ENCODE measurements at places on chromosomes 16 and 17.

- DNase-seq: no peak
These were observed 21.9 kb downstream of the TPSD1 start for GRCh38 chr16:1277617-1278282.

GRCh38 chr17:62194401-62194800 lies 129.3 kb upstream of the MED13 start:
- no peak for DNase-seq

DNA sequence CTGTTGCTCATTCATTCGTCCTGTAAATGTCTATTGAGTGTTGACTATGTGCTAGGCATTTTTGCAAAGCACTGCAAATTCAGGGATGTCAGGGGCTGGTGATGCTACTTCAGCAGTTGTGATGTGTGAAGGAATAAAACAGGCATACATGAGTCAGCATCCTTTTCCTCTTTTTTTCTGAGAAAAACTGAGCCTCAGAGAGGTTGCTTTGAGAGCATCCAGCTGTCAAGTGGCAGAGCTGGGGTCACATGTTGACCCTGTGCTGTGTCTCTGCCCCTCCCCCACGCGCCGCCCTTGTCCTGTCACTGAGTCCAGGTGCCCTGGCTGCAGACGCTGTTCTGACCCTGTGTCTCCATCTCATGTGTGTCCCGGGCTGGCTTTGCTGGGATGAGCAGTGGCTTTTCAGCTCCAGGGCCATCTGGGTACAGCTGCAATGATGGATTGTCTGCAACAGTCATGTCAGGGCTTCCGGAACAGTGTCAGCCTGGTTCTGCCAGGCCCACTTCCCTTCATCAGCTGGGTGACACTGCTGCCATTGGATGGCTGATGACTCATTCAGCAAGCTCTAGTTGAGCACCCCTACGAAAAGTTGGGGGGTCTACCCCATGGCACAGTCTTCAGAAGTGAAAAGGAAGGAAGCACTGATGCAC lies 14.9 kb downstream of the SEC14L5 start:
- no peak for DNase-seq

DNA sequence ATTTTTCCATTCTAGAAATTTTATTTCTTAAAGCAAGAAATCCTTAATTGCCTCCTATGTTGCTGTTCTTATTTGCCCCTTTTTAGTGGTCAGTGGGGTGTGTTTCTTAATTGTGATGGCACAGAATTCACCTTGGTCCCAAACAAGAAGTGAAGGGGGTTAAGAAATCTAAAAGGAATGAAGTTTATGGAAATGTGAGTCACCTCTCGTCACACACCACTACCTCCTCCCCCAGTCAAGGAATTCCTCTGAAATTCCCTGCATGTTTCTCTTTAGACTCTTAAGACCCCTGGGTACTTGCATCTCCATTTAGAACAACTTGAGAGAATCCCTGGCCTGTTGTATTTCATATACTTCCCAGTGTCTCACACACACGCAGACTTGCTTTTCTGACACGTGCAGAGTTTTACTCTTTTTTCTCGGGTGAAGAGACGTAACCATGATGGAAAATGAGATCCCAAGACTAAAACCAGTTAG lies 247.4 kb downstream of the PRKCA start:
- DNase-seq: no peak

- no peak for DNase-seq
These were observed 10.6 kb downstream of the MSI2 start for GRCh38 chr17:57266902-57267311.

GRCh38 chr16:87076950-87077749 lies 240.0 kb downstream of the C16orf95 start:
- no peak for DNase-seq

GRCh38 chr16:49377196-49377755 lies 3.7 kb downstream of the C16orf78 start:
- no peak for DNase-seq

GRCh38 chr16:81547194-81547938 lies 102.8 kb downstream of the CMIP start:
- DNase-seq: no peak

DNA sequence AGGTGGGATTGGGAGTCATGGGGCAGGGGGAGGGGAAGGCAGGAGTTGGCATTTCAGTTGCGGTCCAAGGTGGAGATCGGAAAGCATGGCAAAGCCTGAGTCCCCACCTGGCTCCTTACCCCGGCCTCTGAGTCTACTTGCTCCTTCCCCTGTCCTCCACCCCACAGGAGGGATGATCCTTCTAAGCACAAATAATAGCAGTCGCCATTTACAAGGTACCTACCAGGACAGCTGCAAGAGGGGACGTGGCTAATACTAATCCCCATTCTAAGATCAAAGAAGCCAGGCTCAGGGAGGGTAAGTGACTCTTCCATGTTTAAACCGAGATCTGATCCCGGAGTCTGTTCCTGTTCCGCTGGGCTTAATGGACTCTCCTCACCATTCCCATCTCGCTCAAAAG lies 396.3 kb downstream of the SLC39A11 start:
- DNase-seq: no peak

GRCh38 chr16:86457501-86458148 lies 52.7 kb upstream of the FOXF1 start:
- no peak for DNase-seq

DNA sequence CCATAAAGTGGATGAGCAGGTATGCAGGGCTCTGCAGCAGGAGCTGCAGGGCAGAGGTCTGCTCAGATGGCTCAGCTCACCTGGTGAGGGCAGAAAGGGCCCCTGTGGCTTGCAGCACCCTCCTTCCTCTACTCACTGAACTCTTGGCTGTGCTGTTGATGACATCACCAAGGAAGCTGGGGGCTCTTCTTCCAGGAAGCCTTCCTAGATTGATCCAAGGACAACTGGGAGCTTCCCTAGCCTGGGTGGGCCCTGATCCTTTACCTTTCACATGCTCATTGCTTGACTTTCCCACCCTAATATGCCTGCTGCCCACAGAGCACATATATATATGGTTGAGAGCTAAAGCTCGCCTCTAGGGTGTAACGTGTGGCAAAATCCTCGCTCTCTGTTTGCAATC lies 2.5 kb downstream of the KIF19 start:
- DNase-seq: no peak

DNA sequence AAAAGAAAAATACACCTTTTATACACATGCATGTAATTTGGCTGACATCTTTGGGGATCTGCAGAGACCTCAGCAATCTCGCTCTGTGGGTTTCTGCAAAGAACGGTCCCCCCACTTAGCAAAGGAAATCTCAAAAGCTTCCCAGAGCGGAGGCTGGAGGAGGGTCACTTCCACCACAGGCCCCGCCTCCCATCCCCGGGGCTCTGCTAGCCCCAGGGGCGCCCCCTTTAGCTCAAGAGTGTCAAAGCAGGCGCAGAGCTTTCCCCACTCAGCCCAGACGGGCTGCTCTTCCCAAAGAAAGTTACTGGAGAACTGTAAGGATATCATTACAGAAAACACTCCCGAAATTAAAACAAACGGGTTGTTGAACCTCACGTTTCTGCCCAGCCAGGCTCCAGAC lies 11.4 kb downstream of the SLC13A5 start:
- DNase-seq: no peak

- no peak for DNase-seq
These were observed 7.3 kb upstream of the ALDH3A1 start for GRCh38 chr17:19755392-19755791.

GRCh38 chr16:65037556-65037955 lies 84.3 kb downstream of the CDH11 start:
- no peak for DNase-seq

GRCh38 chr16:89602273-89602951 lies 11.0 kb upstream of the DPEP1 start:
- no peak for DNase-seq

- no peak for DNase-seq
These were observed 39.5 kb downstream of the ST3GAL2 start for GRCh38 chr16:70399381-70399780.

DNA sequence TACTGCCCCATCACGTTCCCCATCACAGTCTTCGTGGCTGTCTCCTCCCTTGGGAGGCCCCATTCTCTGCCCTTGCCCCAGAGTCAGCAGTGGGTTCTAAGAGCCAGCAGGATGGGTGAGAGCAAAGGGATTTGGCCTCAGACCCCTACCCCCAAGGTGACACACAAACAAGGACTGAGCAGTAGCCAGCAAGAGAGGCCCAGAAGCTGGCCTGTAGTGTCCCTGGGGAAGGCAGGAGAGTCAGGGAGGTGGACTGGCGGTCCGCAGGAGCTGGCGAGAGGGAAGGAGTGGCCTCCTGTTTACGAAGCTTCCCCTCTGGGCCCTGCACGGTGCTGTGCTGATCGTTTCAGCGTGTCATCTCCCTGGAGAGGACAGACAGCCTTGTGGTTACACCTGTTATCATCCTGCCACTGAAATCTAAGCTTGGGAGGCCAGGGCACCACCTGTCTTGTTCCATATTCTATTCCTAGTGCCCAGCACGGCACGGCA lies 8.4 kb downstream of the WDR81 start:
- DNase-seq: no peak

DNA sequence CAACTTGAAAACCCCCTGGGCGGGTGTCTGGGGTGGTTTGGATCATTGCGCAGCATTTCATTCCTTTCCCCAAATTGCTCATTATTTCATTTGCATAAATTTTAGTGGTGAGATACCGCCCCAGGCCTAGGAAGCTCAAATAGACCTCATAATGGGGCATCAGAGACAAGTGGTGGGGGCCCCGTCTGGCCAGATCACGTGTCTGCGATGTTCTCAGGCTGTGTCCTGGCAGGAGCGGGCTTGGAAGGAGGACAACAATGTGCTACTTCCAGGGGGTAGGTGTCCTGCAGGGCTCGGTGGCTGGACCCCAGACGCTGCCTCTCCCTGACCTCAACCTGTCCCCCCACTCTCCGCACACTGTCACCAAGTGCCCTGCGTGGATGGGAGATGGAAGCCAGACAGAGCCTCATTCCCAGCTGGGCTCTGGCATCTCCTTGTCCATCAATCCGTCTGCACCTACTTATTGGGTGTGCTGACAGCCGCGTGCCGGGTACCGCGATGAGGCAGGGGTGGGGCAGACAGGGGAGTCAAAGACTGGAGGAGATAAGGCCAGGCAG lies 116.9 kb downstream of the NTN1 start:
- no peak for DNase-seq

DNA sequence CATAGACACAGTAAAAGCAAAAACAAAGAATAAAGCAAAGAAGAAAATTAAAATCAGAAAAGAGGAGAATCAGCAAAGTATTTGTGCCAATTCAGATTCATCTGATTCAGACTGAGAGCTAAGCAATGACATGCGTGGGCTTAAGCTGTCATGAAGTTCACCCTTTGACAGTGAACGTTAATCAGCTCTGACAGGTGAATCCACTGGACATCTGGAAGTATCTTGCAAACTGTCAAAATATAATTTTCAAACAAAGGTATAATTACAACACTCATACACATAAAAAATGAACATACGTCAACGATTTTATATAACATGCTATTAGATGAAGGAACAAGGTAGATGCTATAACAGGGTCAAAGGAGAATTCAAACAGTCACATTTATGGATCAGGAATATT lies 596.3 kb upstream of the SALL1 start:
- DNase-seq: no peak

DNA sequence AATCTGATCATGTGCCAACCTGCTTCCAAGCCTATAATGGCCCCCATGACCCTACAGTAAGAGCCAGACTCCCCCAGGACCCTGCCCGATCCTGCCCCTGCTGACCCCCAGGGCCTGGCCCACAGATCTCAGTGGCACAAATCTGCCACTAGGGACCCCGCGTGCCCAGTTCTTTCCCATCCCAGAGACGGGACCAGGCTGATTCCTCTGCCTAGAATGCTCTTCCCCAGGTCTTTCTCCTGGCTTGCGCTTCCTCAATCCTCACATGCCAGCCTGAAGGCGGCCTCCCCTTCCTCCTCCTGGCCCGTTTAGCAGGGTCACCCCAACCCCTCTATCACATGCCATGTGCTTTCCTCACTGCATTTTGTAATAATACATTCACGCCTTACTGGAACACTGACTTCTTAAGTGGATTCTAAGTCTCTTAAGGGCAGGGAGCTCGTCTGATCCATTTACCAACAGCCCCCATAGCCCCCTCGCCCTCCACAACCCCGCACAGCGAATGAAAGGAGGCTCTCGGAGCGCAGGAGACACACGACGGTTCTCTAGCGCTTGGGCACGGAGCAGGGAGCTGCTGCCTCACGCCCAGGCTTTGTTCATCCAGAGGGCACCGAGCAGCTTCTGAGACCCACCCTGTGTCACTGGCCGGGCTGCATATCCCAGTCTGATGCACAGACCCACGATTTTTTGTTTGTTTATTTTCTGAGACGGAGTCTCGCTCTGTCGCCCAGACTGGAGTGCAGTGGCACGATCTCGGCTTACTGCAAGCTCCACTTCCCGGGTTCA lies 1.2 kb downstream of the TRIM65 start:
- no peak for DNase-seq

GRCh38 chr17:37180376-37180775 lies 195.4 kb upstream of the C17orf78 start:
- DNase-seq: no peak

GRCh38 chr17:3660311-3660891 lies 8.0 kb downstream of the TAX1BP3 start:
- DNase-seq: no peak

DNA sequence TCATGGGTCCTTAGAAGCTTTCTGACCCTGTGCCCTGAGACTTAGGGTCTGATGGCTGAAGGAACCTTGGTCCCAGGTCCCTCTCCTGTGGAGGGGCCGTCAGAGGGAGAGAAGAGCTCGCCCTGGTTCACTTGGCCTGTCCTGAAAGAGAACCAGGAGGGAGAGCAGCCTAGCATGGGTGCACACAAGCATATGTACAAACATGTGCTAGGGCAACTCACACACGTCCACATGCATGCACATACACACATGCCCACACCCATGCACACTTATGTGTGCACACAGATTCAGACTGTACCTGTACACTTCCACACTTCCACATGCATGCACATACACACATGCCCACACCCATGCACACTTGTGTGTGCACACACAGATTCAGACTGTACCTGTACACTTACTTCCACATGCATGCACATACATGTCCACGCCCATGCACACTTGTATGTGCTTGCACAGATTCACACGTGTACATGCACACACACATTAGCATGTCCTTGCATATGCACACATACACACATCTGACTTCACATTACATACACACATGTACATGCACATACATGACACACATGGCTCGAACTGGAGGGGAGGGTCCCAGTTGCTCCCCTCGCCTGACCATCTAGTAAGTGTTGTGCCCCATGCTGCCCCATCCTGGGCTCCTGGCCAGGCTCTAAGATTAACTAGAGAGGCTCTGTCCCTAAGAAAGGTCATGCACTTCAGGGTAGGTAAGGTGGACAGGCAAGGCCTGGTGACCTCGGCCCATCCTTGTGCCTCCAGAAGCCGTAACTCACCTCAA lies 122.0 kb downstream of the METRNL start:
- no peak for DNase-seq

GRCh38 chr16:67226295-67226803 lies 581 bp upstream of the TMEM208 start:
- no peak for DNase-seq

- DNase-seq: no peak
These were observed 9.4 kb downstream of the RPL19 start for GRCh38 chr17:39209317-39210092.

- DNase-seq: no peak
These were observed 80.5 kb downstream of the ABR start for GRCh38 chr17:1099242-1099641.

All from NCI-H1105 (cell line).